ENCODE measurements at places on chromosomes 5 and 9.

DNA sequence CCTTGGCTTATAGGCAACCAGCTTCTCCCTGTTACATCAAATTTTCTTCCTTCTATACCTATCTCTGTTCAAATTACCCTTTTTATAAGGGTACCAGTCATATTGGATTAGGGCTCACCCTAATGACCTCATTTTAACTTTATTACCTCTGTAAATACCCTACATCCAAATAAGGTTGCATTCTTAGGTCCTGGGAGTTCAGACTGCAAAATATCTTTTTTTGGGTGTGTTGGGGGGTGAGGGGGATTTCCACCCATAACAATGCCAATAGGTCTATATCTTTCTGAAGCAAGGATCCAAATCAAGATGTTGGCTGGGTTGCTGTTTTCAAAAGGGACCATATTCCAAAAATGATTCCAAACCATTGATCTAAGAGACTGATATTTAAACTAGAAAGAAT, 141.7 kb downstream of the XRCC4 start:
- DNase-seq = no peak

DNA sequence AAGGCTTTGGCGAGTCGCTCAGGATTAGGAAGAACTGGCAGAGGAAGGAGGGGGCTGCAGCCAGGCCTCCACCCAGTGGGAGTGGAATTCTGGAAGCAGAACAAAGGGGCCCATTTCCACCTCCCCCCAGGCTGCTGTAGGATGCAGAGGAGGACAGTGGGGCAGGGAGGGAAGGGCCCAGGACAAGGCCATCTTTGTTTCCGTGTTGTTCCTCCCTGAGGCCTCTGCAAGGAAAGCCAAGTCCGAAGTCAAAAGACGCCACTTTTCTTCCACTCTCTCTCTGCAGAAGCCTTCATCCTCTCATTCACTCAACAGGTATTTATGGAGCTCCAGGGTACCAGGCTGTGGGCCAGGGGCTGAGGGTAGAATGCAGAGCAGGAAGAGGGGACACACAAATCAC, 70.7 kb downstream of the ENTREP1 start:
- no peak for DNase-seq

DNA sequence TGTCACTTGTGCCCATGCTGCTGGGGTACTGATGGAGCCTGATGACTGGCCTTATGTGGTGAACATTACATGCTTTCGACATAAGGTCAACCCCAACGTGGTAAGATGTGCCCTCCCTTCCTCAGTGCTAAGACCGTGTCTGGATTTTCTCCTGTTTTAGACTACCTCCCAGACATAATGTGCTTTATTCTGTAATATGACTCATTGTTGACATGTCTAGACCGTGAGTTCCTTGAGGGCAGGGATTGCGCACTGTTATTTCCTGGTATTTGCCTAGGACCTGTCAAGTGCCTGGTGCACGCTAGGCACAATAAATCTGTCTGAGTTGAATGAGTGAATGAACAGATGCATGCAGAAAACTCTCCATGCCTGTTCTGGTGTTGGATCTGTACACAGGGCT, 346.0 kb downstream of the KDM4C start:
- DNase-seq = no peak

DNA sequence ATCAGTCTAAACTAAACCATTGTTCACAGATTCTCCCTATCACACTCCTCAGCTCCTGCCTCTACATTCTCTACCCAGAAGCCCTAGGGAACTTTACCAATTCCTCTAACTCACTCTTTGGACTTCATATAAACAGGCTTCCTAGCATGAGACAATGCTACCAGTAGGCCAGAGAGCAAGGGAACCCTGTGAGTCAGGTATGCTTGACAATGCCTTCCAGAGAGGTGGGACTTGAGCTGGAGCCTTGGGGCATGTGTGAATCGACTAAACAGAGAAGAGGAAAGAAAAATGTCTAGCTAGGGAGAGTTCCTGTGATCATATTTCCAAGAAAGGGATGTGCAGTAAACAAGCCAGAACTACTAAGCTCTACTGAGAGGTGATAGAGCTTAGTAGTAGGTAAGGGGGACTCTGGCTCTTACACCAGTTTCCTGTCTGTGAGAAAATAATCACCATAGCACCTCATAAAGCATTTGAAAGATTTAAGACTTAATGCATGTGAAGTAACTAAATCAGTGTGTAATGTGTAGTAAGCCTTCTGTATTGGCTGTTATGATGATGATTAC, 6.4 kb upstream of the RFK start:
- DNase-seq = no peak

Measured in kidney epithelial cell (primary cell).